ENCODE measurements at places on chromosomes 2 and 18. TPM values are rescaled to one million over a fixed set of nuclear protein-coding genes. Genes with fewer than 3 reads are reported as not detected.

Gene HOXD11
- not detected for total RNA-seq

Gene CCDC148
- not detected for total RNA-seq

Gene ADD2
- 0.45 TPM for total RNA-seq

Gene OBSL1
- total RNA-seq, result not detected

Gene TEX44
- not detected for total RNA-seq

Gene CPS1
- total RNA-seq, result 1.3 TPM

Gene CCL20
- 0.82 TPM for total RNA-seq

Gene GALM
- 86.0 TPM for total RNA-seq

Gene TRPM8
- total RNA-seq, result not detected

Gene RNU2-63P
- total RNA-seq, result 48.9 TPM

Gene PSMA8
- 0.82 TPM for total RNA-seq

DNA sequence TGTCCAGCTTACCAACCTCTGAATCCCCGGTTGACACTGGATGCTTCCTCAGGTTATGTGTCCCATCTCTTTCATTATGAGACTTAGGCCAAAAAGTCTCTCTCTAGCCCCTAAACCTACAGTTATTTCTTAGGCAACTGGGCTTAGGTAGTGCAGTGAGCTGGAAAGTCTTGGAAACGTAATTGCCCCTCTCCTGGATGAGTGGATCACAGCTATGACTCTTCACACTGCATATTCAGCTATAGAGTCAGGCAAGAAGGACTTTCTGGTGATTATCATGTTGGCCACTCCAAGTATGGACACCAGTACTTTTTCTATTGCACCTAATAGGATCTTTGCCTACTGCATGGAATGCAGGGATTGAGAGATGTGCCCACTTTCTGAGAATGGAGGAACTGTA lies 458.3 kb upstream of the CELF4 start:
- no peak for DNase-seq

DNA sequence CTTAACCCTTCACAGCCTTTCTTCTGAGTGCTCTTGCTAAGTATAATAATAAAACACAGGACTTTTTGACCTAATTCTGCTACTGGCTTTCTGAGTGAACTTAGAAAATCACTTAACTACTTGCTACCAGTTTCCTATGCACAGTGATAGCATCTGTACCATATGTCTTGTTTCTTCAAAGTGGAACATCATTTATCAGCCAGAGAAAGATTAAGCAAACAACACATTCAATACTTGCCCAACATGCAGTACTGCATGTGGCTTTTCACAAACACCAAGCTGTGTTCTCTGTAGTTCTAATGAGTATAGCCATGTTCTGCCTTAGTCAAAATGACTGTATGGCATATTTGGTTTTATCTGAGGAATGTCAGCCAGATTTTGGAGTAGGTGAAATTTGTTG lies 1286.6 kb upstream of the ZEB2 start:
- DNase-seq, result no peak

- DNase-seq, result no peak
Measured at GRCh38 chr2:164430166-164430783, 191.0 kb downstream of the GRB14 start.

DNA sequence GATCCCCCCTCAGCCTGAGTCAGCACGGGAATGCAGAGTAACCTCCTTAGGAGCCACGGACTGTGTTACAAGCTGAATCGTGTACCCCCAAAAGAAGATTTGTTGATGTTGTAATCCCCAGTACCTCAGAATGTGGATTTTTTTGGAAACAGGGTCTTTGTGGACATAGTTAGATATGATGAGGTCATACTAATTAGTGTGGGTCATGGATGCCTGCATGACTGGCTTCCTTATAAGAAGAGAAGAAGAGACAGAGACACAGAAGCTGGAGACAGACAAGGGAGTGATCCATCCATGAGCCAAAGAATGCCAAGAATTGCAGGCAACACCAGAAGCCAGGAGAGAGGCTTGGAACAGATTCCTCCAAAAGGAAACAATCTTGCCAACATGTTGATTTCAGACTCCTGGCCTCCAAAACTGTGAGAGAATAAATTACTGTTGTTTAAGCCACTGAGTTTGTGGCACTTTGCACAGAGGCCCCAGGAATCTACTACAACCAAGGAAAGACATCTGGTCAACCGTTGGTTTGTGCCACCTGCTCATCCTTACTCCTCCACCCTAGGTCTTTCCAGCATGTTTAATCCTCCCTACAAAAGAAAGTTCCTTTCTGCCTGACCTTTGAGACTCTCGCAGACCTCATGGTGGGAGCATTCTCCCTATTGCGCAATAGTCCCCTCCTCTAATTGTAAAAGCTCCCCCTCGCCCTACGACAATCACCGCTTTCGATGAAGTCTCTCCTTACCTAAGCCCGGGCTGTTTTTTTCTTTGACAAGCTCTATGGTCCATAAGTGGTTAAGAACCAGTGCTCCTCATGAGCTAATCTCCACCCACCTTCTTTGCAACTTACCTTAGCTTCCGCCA lies 91.6 kb downstream of the DNER start:
- no peak for DNase-seq

DNA sequence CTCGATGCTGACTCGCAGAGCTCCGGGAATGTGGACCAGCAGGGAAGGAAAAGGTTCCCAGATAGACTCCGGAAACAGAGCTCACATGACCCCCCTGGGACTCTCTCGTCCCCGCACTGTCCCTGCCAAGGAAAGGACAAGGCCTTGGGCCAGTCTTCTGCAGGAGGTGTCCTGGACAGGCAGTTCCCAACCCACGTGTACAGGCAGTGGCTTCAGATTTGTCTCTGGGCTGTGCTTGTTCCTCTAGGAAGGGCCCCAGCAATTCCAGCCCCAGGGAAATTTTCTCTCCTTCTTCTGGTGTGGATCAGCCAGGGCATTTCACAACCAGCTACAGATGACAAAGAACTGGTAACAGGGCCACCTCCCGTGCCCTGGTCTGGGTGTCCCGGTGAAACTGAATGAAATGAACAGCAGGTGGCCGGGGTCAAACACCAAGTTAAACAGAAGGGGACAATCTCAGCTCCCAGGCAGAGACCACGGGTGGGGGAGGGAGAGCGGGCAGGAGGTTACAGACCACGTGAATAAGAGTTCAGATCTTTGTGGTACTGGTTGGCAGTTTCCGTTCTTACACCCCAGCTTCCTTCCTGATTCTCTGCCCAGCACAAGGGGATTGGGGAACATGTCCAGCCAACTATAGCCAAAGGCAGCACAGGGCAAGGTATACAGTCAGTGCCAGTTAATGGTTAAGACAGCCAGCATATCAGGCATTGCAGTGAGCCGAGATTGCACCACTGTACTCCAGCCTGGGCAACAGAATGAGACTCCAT lies 52.2 kb upstream of the CAB39 start:
- DNase-seq, result peak; percentile 87

DNA sequence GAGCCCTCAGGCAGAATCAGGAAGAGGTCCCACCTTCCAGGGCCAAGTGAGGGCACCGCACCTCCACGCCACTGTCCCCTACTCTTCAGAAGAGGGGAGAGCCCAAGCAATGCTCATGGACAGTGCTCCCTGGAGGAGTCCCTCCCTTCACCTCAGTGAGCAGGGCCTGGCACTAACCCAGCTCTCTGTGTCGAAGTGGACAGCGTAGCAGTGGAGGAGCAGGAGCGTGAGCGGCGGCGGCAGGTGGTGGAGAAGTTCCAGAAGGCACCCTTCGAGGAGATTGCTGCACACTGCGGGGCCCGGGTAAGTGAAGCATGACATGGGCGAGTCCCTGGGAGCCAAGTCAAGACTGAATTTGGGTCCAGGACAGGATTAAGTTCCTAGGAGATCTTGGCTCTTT lies 16.7 kb downstream of the POMC start:
- no peak for DNase-seq

- no peak for DNase-seq
Measured at GRCh38 chr2:166351319-166351718, 24.4 kb downstream of the SCN9A start.

DNA sequence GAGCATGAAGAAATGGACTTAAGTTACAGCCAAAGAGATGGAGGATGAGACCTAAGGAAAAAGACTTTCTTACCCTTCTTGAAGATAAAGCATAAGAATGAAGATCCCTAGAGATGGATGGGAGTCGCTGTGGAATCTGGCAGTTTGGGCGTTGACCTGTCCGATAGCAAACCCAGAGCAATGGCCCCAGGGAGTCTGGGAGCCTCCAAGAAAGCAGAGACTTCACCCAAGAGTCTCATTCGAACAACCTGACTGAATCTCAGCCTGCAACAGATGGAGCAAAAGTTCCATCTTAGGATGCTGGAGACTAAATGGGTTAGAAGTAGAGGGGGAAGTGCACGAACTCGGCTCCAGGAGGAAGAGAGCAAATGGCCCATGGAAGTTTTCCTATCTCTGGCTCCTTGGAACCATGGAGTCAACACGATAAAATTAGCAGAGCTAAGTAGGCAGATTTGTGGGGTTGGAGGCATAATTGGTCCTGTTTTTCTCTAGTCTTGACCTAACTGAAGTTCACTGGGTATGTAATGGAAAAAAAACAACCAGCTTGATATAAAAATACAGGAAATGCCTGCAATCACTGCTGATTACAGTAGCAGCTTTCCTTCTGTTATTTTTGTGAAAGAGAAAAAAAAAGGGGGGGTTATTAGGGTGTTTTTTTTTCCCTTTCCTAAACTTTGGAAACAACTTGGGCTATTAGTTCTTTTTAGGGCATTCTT lies 178.4 kb upstream of the EPAS1 start:
- DNase-seq, result no peak

DNA sequence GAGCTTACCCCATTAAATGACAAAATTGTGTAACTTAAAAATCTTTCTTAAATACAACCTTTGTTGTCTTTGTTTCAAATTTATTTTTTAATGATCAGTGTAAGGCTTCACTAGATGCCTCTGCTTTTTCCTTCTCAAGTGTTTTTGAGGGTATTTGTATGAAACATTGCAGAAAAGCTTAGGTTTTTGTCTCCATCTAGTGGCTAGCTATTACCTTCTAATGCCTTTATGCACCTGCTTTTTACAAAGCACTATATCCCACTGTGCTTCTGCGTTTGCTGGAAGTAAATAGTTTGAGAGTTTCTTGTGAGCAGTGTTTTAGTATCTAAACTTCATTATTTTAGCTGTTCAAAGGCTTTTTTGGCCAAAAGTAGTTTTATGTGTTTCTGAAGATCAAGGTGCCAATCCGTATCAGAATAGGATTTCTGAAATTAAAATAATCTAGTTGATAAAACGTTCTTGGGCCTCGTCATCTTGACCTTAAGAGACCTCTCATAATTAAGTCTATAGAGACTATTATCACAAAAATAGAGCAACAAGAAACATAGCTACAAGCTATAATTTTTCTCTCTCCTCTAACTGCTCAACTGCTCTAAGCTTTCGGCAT lies 47.0 kb downstream of the IWS1 start:
- DNase-seq, result no peak

- no peak for DNase-seq
Measured at GRCh38 chr2:102424754-102425153, 1.8 kb downstream of the IL18RAP start.

DNA sequence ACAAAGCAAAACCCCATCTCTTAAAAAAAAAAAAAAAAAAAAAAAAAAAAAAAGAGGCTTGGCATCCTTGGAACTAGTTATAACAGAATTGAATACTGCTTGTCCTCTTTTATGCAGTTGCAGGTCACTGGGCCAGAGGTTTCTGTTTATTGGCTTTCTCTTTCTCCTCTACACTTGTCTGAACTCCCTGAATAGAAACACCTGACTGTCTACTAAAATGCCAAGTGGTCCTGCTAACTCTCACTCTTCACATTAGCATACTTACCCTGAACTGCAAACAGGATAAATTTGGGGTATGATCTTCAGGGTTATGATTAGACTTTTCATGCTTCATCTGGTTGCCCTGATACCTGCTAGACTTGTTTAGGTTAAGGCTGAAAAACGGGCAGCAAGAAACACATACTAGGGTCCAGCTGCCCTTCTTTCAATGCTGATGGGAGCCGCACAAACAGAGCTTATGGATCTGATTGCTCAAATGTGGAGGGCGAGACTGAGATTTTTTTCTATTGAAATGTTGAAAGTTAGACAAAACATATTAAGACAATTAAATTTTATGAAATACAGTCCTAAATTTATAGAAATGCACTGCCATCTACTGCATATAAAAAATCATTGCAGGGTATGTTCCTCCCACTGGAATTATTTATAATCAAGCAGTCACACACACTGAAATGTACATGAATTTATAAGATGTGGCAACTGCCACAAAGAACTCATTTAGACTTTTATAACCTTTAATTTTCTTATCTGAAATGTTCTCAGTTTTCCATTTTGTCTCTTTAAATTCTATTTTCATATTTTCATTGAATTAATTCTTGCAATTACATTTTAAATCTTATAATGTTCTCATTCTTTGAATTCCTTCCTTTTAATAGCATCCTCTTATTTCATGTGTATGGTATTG lies 40.8 kb downstream of the GTF3C3 start:
- DNase-seq, result no peak

DNA sequence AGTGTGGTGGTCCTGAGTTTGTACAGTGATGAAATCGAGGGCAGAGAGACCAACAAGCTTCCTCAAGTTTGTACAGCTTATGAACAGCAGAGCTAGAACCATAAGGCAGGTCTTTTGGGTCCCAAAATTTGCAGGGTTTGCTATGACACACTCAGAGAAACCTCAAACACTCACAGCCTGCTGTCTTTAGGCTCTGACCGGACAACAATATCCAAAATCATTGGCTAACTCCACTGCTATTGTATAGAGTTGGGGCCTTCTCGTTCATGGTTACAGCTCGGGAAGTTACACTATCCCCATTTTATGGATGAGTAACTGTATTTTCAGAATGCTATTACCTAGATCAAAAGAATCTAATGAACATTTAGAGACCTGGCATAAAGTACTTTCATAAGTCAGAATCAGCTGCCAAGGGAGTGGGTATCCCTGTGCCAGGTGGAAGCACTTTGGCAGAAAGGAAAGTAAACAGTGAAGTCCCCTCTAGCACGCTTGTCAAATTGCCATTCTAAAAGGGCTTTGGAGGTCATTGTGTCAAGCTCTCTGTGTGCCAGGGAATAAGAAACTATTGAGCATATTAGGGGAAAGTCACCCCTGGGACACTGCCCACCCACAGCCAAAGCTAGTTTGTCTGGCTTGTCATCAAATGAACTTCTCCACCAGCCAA lies 331.8 kb downstream of the ALK start:
- DNase-seq, result no peak

GRCh38 chr2:10165861-10166675 lies 43.5 kb downstream of the RRM2 start:
- DNase-seq, result no peak

- no peak for DNase-seq
Measured at GRCh38 chr2:37898448-37898847, 26.6 kb upstream of the RMDN2 start.

GRCh38 chr2:44934983-44935728 lies 6.3 kb upstream of the SIX3 start:
- DNase-seq, result no peak

DNA sequence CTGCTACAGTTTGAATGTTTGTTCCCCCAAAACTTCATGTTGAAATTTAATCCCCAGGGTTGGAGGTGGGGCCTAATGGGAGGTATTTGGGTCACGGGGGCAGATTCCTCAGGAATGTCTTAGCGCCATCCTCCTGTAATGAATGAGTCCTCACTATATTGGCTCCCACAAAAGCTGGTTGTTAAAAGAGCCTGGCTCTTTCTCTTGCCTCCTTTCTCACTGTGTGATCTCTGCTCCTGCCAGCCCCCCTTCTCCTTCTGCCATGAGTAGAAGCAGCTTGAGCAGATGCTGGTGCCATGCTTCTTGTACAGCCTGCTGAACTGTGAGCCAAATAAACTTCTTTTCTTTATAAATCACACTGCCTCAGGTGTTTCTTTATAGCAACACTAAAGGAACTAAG lies 721.0 kb upstream of the PKDCC start:
- no peak for DNase-seq

- no peak for DNase-seq
Measured at GRCh38 chr2:39431592-39432316, 5.3 kb downstream of the MAP4K3 start.

GRCh38 chr18:69817335-69817940 lies 130.2 kb downstream of the CD226 start:
- no peak for DNase-seq

Measured in activated CD8-positive, alpha-beta memory T cell treated with anti-CD3 and anti-CD28 coated beads, Interleukin-2, amount 10 ng/mL, durations not matched to agents 7 days and 5 days (primary cell).